RCC 7860 (cell line): ENCODE measurements at places on chromosomes 1 and 21.

DNA sequence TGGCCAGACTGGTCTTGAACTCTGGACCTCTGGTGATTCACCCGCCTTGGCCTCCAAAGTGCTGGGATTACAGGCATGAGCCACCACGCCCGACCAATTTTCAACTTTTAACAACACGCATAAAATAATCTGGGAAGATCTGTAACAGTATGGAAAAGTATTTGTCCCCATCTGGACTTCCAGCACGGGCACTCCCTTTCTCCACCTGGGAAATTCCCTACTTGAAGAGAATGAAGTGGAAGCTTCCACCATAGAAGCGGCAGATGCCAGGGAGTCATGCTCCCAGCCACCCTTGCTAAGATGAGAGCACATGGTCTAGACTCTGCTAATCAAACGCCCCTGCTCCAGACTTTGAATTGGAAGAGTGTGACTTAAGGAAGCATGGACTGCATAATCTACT is 9.0 kb upstream of the GPR137B start:
- DNase-seq, result no peak

DNA sequence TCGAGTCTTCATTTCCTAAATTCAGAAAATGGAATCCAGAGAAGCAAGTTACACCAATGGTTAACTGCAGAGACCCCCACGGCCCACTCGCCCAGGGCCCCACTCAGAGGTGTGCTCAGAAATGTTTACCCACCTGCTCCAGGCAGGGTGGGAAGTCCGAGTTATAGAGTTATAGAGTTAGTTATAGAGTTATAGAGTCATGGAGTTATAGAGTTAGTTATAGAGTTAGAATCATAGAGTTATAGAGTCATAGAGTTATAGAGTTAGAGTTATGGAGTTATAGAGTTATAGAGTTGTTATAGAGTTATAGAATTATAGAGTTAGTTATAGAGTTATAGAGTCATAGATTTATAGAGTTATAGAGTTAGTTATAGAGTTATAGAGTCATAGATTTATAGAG is 31.7 kb downstream of the UBASH3A start:
- no peak for DNase-seq

GRCh38 chr1:236425031-236425663 is 31.1 kb downstream of the EDARADD start:
- DNase-seq, result no peak

- DNase-seq, result no peak
Measured at GRCh38 chr1:99062192-99062591, 57.5 kb upstream of the PLPPR5 start.

DNA sequence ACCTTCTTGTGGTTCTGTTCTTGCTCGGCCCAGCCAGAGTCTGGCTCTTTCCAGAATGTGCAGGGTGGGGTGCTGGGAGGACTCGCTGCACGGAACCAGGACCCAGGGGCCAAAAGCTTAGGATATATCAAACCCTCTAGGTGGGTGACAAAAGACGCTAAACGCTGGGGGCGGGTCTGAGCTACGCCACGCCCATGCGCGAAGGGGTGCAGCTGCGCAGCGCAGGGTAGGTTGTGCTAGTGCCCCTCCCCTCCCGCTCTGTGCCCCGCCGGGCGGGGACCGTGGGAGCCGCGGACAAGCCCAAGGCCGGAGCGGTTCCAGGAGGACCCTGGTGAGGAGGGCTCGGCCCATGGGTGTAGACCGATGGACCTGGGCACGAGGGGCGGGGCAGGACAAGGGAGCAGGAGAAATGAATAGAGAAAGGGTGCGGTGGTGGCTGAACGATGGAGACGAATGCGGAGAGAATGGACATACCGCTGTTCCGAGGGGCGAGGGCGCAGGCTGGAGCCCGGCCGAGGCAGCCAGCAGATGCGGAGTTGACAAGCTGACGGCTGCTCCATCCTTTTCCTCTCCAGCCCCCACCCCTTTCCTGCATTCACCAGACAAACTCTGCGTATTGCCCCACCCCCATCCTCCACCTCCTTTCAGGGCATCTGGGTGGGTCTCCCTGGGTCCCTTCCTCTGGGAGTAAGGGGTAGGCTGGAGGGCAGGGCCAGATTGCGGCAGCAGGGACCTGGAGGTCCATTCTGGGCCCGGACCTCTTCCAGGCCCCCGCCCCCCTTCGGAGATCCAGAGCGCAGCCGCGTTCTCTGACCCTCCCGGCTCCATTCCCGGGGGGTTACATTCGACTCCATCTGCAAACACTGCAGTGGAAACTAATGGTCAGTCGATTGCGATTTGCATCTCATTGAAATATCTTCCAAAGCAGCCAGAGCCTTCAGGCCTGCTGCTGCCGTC is at the start of gene RUSC1:
RUSC1 (plus strand) TSS at position 234 of the 957 bp plus-strand sequence. CDS start 880 bp downstream, outside the sequence.
- DNase-seq, result no peak

DNA sequence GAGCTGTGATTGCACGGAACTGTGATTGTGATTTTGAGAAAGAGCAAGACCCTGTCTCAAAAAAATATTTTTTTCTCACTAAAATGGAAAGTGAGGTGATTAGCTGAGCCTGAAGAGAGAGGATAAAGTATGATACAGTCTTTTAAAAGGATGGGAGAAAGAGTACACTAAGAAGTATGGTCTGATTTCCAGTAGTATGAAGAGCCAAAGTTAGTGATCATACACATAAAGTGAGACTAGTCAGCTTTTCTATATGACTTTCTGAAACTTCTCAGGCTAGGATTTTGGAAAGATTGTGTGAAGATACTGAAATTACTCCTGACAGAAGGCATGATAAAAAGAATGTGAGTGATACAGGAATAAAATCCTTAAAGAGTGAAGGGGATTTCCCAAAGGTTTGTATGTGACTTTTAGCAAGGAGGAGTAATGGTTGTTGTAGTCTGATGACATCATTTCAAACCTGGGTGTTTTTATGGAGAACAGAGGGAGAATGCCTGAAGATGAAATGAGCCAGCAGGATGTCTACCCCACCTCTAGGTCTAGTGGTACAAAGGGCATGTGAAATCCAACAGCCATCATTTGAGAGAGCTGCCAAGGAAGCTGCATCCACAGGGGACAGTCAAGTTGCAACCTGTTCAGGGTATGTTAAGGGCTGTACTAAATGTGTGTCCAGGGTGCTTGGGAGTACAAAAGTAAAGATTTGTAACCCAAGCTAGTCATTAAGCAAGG is 157.7 kb downstream of the PIK3R3 start:
- DNase-seq, result peak; percentile 45

GRCh38 chr1:203448521-203449061 is 27.0 kb upstream of the PRELP start:
- DNase-seq, result no peak

GRCh38 chr1:29832936-29833335 is 596.6 kb downstream of the PTPRU start:
- DNase-seq, result no peak

- DNase-seq, result no peak
Measured at GRCh38 chr1:200107004-200107470, 79.5 kb downstream of the NR5A2 start.

DNA sequence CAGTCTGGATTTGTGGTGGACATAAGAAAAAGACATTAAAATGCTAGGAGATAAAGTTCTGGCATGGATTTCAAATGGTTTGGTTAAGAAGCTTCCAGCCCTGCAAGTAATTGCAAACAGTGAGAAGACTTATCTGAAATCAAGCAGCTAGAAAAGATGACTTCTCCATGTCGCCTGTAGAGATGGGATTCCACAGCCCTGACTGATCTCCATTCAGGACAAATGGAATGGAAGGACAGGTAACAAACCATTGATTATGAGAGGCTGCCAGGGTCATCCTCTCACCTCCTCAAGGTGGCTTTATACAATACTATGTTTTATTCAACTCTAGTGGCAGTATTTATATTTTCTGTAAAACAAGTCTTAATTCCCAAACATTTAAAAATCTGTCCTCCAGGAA is 237.9 kb downstream of the HLX start:
- DNase-seq, result no peak

GRCh38 chr1:228369608-228370438 is 36.8 kb downstream of the TRIM11 start:
- no peak for DNase-seq

- no peak for DNase-seq
Measured at GRCh38 chr1:237398751-237399150, 356.8 kb downstream of the RYR2 start.

DNA sequence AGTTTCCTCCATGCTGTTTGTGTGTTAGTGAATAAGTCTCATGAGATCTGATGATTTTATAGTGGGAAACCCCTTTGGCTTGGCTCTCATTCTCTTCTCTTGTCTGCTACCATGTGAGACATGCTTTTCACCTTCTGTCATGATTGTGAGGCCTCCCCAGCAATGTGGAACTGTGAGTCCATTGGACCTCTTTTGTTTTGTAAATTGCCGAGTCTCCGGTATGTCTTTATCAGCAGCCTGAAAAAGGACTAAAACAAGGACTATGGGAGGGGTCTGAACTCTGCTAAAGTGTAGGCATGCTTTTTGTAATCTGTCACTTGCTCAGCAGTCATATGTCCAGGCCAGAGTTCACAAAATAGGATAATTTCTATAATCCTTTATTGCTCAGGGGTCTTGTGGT is 164.0 kb upstream of the SNX7 start:
- no peak for DNase-seq

DNA sequence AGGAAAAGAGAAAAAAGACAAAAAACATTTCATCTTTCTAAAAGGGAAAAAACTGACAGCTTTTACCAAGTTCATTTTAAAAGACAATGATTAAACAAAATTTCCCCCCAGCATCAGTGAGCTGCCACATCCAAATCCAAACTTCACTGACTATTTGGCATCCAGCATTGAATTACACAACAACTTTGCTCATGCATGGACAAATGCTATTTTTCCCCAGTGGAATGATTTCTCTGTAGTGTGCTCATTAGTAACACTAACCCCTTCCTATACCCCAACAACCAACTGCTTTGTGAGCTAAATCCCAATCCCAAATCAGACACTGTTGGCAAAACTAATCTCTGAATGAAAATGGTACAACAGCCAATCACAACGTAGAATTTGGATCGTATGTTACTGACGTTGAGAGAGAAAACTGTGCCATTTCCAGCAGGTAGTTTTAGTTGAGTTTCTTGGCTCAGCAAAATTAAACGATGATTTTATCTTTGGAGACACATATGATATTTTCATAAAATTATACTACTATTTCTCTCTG is 37.9 kb downstream of the PIK3R3 start:
- no peak for DNase-seq

DNA sequence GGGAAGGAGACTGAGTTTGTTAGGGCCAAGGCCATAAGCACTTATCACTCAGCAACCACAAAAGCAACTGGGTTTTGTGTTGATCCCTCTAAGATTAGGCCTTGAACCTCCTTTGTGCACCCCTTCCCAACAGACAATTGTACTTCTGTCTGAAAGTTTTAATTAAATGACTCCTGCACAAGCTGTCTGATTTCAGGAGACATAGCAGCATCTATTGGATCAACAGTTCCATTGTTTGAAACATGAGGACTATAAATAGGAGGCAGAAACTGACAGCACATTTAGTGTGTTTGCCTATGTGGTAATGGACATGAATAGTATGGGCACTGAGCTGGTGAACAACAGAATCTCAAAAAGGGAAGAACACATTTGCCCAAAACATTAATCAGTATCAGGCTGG is 167.3 kb upstream of the KCNJ6 start:
- DNase-seq, result no peak

DNA sequence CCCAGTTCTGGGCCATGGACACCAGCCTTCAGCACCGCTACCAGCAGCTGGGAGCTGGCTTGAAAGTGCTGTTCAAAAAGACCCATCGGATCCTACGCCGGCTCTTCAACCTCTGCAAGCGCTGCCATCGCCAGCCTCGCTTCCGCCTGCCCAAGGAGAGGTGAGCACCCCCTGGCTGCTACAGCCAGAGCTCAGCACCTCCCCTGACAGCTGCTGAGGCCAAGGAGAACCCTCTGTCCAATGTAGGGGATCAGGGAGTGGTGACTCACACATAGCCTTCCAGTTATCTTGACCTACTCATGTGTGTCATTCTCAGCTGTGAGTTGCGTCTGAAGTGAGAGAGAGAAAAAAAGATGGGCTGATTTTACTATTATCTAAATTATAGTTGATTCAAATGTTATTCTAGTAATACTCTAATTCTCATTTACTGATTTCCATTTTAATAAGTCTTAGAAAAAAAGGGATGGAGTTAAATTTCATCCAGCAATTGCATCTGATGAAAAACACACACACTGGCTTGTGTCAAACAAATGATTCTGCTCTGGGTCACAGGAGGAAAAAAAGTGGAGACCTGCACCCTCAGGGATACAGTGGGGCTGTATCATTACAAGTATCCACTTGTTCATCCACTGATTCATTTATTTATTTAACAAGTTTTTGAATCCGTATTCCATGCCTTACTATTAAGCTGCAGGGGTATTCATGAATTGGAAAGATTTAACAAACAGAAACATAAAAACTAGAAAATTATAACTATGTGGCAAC is 108.0 kb downstream of the BRINP2 start:
- DNase-seq, result no peak

DNA sequence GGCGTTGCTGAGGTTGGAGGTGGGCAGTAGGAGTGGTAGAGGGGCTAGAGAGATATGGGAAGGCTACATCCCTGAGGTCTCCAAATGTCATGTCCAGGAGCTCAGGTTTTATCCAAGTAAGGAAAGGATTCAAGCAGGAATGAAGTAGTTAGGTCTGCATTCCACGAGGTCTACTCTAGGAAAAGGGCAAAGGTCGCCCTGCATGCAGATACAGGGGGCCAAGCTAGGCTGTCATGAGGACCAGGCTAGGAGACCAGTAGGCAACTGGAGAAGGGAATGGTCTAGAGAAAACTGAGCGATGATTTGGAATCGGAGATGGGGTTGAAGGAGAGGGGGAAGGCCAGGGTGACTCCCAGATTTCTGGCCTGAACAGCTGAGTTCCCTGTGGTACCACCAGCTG is 48.7 kb downstream of the IRF2BP2 start:
- no peak for DNase-seq

DNA sequence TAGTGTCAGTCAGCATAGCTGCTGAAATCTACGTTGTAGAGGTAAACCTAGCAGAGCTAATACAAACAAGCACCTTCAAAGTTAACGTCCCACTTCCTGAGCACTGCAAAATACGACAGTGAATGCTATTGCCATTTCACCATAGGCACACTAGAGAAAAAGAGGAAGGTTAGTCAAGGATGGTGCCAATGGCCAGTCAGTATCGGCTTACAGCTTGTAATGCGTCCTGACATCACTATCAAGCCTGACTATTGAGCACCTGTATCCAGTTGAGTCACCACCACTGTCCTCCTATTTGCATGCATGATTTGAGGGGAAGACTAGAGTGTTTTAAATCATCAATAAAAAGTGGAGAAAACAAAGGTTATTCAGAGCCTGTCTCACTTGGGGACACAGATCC is 34.4 kb downstream of the NUCKS1 start:
- no peak for DNase-seq

- DNase-seq, result peak; percentile 69
Measured at GRCh38 chr1:211258310-211258755, 833 bp upstream of the RCOR3 start.

- DNase-seq, result no peak
Measured at GRCh38 chr1:205266611-205267305, 39.0 kb downstream of the TMCC2 start.

GRCh38 chr1:61253059-61253735 is 170.8 kb downstream of the NFIA start:
- DNase-seq, result no peak
